ENCODE measurements at places on chromosomes 4 and X.
A peak's percentile ranks its signal among the peaks of the same experiment; 100 is the strongest.

- DNase-seq = no peak
These were observed 8.6 kb upstream of the UBQLN2 start for GRCh38 chrX:56554870-56555269.

DNA sequence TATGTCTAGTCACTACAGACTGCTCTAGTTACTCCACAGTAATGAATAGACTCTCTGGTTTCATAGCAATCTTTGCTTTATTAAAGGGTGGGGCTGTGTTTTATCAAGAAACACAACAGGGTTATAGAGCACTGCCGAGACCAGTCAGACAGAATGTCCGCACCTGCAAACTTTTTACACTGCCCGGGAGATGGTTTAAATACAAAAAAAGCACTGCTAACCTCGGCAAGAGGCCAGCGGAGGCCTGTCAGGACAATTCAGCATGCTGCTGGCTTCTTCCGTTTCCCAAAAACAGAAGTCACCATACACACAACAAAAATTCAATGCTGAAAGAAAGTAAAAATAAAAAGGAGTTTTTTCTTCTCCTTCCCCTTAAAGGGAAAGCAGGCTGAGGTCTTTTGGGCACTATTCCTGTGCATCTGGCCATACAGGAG lies 67.4 kb downstream of the IRF2 start:
- DNase-seq = no peak

- DNase-seq = no peak
These were observed 25.6 kb upstream of the CORIN start for GRCh38 chr4:47863486-47863885.

- no peak for DNase-seq
These were observed 763 bp upstream of the PRRG1 start for GRCh38 chrX:37348231-37348970.

GRCh38 chr4:121728066-121728465 lies 31.3 kb upstream of the ANXA5 start:
- no peak for DNase-seq

DNA sequence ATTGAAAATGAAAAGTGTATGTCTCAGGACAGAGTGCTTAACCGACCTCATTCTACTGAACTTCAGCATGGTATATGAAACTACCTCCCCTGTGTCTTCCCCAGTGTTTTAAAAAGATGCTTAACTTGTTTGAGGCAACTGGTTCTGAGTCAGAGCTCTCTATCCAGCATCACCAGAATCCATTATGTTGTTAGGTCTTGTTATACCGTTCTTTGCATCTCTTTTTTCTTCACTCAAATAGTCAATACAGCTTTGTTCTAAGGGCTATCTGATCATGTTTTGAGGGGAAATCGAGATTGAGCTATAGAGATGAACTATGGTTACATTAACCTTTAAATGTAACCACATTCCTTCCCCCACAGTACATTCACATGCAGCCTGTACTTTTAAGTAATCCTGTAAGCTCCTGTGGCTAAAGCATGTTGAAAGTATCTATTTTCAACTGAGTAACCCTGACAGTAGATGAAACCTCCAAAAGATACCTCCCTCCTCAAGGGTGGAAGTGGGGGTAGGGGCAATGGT lies 514.4 kb downstream of the RPA4 start:
- DNase-seq = no peak

- DNase-seq = no peak
These were observed 79.4 kb downstream of the FAM53A start for GRCh38 chr4:1604706-1605205.

- DNase-seq = no peak
These were observed 15.2 kb downstream of the RGS12 start for GRCh38 chr4:3307891-3308575.

DNA sequence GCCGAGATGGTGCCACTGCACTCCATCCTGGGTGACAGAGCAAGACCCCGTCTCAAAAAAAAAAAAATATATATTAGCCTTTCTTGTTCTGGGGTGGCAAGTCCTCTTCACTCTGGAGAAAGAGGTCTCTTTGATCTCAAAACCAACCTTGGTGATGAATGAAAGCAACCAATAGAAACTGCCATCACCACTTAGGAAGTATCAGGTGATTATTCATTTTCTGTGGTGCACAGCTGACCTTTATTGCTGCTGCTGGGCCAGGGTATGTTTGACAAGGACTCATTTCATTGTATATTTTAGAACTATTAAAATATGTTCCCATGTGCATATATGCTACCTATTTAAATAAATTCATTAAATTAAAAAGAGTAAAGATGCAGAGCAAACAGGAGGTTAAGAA lies 76.0 kb upstream of the KIT start:
- no peak for DNase-seq

DNA sequence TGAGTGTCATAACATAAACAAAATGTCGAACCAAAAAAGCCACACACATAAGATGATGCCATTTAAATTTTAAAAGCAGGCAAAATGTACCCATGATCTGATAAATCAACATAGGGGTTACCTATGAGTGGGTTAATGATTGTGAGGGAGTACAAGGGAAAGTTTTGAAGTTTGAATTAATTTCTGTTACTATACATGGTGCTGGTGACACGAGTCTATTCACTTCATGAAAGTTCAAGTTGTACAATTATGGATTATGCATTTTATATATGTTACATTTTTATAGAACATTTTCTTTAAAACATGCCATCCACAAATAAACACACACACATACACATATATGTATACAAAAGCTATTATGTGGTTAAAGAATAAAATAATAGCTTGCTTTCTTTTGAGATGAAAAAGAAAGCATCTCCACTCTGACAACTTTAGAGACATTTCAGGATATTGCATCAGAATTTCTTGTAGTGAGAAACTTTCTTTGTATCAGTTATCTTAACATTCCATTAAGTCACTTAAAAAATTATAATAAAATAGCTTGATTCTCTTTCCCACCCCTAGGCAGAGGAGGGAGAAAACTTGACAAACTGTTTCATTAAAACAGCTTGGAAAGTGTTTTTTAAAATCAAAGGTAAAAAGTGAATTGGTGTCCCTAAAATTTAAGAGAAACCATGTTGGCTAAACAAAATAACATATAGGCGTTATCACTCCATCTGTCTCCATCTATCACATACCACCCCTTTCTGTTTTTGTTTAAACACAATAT lies 891.8 kb upstream of the NDST4 start:
- no peak for DNase-seq

DNA sequence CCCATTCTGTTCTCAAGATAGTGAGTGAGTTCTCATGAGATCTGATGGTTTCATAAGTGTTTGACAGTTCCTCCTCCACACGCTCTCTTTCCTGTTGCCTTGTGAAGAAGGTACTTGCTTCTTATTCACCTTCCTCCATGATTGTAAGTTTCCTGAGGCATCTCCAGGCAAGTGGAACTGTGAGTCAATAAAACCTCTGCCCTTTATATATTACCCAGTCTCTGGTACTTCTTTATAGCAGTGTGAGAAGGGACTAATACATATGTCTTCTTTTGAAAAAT lies 58.4 kb downstream of the CFAP299 start:
- DNase-seq = no peak

DNA sequence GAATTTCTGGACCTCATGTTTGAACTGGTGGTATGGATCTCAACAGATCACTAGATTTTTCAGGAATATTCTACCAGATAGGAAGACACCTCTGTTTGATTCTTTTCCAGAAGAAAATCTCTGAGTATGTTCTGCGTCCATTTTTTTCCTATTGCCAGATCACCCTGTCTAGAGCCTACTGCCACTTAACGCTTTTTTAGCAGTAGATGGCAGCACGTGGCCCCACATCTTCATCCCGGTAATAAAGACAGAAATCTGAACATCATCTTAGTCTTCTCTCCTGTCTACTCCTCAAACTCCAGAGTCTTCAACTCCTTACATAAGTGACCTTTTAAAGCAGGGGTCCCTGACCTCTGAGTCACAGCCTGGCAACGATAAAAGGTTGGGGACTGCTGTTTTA lies 184.7 kb downstream of the TMA16 start:
- peak; percentile 1 for DNase-seq

DNA sequence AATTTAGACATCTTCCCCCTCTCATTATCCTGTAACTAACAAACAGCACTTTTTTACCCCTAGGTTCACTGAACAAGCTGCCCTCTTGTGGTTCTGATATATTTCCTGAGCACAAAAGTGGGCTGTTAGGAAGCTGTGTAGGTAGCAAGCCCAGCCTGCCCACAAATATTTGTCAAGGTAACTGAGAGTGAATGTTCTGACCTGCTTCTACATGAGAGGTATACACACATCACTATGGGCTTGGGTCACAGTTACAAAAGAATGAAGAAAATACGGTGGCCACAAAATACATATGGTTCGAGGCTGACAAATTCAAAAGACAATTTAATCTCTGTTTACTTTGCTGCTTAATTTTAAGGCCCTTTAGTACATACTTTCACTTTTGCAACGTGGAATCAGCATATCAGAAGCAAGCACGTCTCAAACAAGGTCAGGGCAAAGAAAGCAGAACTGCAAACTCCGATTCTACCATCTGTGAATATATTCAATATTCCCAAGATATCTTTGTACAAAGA lies 78.7 kb downstream of the RBM47 start:
- DNase-seq = peak; percentile 54

DNA sequence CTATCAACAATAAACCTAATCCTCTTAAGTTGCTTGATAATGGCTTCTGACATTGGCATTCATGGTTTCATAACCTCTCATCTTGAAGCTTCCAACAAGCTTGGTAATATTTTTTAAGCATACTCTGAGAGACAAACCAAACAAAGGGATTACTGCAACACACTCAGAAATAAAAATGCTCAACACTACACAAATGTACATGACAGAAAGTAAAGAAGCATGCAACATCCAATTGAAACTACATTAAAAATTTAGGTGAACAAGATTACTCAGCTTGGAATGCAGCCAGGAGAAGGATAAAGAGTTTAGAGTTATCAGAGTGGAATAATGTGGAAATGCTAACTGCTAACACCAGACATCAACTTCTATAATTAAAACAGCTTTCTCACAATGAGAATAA lies 1136.6 kb upstream of the PABPC4L start:
- no peak for DNase-seq

GRCh38 chrX:126855839-126856524 lies 36.5 kb downstream of the PRR32 start:
- no peak for DNase-seq

Data from DMS153 (cell line).